ENCODE measurements at places on chromosomes 7 and 10.

- DNase-seq, result no peak
These were observed 243.0 kb downstream of the BICC1 start for GRCh38 chr10:58755677-58756076.

DNA sequence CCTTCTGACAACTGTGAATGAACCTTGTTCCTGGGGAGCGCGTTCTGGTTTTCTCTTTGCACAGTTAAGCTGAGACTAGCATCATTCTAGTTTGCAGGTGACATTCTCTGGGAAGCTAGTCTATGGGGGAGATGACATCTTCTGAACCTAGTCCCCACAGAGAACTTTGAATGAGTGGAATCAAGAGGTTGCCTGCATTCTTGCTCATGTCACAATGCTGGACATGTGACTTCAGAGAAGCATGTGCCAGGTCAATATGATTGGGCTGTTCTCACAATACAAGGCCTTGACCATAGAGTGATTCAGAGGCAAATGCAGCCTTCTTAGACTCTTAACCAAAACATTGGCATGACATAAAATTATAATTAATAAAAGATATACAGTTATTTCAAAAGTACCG, 22.1 kb downstream of the KLLN start:
- DNase-seq, result no peak

- peak; percentile 38 for DNase-seq
These were observed 104.6 kb upstream of the PPIF start for GRCh38 chr10:79242620-79243152.

GRCh38 chr7:77587272-77587671, 50.2 kb downstream of the PTPN12 start:
- DNase-seq, result no peak

Data from activated CD4-positive, alpha-beta T cell treated with anti-CD3 and anti-CD28 coated beads for 4 hours (primary cell).